ENCODE measurements at places on chromosomes 1 and 21.

DNA sequence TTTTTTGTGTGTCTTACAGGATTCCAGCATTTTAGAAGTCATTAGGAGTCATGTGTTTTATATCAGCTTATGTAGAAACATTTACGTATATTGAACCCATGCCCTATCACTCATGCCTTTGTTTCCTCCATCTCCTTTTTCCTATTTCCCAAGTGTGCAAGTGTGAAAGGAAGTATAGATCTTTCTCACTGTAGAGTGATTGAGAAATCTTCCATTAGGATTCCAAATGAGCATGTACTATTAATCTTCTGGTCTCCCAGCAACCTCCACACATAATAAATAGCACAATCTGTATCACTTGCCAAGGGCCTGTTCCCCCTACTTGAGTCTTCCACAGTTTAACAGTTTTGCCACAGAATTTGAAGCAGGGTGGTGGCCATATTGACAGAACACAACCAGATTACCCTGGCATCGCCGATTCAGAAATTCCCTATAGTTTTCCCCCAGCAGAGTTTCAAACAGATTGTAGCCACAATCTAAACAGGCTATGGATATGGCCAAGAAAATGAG, 1052.8 kb downstream of the TTLL7 start:
- DNase-seq, result no peak

GRCh38 chr1:27668121-27668807, 3.7 kb downstream of the IFI6 start:
- no peak for DNase-seq

GRCh38 chr1:197915862-197916499, 1.2 kb upstream of the LHX9 start:
- no peak for DNase-seq

DNA sequence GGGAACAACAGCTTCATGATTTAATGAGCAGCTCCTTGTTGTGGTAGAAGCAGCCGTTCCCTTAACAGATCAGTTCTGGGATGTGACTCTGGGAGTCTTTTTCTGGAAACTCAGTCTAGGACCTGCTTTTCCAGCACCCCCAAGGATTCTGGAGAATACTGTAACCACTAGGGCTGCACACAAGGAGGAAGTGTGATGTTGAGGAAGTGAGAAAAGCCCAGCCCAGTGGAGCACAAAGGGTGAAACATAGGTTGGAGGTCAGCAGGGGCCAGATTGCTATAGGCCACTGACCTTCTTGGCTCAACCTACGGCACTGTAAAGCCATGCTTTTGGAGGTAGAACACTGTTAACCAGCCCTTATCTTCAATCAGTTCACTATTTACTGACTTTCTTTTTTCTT, 10.1 kb upstream of the PLA2G5 start:
- peak; percentile 82 for DNase-seq

DNA sequence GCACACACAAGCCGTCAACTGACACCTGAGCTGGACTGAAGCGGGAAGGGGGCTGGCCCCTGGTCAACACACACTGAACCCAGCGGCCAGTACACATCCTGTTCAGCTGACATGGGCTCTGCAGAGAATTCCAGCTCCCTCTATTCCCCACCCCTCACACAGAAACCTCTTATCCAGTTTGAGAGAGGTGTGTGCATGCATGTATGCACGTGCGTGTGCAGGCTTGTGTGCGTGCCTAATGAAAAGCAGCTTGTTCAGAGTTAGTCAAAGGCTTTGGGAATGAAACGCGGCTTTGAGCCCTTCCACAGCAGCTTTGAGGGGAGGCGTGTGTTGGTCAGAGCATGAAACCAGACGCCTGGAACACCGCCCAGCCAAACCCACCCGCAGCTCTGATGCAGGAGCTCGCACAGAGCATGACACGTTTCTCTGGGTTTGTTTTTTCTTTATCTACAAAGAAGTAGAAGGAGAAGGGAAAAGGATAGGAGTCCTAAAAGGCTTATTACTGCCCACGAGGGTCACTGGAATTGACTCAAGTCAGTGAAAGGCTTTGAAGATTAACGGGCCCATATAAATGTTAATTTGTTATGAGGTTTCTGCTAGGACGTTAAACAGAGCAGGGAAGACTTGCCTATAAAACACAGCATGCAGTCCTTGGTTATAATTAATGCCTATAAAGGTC, 184.2 kb downstream of the ETS2 start:
- no peak for DNase-seq

GRCh38 chr1:197675583-197676208, 99.6 kb downstream of the DENND1B start:
- DNase-seq, result peak; percentile 30

- no peak for DNase-seq
Observed at GRCh38 chr21:26881504-26882228, 36.5 kb upstream of the ADAMTS1 start.

GRCh38 chr21:23740463-23740862, 1866.8 kb downstream of the MRPL39 start:
- no peak for DNase-seq

GRCh38 chr1:161956097-161956496, 67.6 kb downstream of the OLFML2B start:
- no peak for DNase-seq

- DNase-seq, result no peak
Observed at GRCh38 chr1:4393191-4393590, 261.2 kb upstream of the AJAP1 start.

- no peak for DNase-seq
Observed at GRCh38 chr1:201555593-201555945, 16.6 kb downstream of the NAV1 start.

DNA sequence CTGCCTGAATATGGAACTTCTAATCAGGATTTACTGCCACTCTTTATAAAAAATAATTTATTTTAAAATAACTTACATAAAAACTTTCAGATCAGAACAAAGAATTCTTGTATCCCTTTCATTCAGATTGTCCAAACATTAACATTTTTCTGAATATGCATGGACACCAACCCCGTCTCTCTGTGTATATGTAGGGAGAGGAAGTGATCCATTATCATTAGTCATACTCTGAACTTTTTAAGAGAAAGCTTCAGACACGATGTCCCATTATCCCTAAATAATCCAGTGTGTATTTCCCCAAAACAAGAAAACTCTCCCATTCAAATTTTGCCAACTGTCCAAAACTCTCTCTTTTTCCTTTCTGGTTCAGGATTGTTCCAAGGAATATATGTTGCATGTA, 122.3 kb upstream of the CXADR start:
- no peak for DNase-seq

GRCh38 chr1:61285371-61285885, 203.1 kb downstream of the NFIA start:
- DNase-seq, result no peak

DNA sequence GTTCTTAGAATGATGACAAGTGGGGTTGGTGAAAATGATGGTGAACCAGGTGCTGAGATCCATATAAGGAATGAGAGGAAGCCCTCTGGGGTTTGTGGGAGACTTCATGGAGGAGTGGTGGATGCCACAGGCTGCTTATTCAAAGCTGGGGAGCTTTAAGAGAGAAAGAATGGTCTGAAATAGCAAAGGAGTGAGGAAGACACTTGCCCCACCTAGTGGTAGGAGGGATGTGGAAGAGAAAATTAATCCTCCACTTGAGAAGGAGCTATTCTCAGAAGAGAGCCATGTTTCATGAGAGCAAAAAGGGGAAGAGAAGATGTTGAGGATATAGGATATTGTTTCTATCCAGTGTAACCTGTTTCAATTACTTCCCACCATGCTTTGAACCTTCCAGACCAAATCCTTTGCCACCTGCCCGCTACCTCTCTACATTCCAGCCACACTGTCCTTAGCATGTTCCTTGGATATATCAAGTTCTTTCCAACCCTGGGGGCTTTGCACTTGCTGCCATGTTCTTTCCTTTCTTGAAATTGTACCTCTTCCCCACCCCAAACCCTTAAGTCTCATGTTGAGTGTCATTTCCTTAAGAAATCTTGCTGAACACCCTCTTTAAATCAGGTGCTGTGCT, 19.6 kb upstream of the ZNF648 start:
- peak; percentile 55 for DNase-seq

GRCh38 chr21:38824124-38824822, 18.5 kb downstream of the ETS2 start:
- no peak for DNase-seq

GRCh38 chr21:26093122-26093521, 77.4 kb downstream of the APP start:
- DNase-seq, result no peak

DNA sequence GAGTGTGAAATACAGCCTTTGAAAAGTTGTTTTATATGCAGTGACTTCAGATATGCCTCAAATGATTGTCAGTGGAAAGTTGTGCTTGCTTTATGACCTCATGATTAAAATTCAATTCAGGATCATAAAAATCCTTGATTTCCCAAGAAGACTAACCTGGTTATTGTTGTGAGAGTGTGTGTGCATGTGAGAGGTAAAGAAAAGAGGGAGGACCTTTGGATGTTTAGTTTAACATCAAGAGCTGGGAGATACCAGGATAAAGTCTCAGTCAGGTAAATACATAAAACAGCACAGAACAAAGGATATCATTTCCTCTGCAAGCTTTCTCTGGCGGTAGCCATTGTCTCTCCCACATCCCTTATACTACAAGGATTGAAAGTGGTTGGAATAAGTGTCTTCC, 14.4 kb downstream of the BTBD8 start:
- no peak for DNase-seq

DNA sequence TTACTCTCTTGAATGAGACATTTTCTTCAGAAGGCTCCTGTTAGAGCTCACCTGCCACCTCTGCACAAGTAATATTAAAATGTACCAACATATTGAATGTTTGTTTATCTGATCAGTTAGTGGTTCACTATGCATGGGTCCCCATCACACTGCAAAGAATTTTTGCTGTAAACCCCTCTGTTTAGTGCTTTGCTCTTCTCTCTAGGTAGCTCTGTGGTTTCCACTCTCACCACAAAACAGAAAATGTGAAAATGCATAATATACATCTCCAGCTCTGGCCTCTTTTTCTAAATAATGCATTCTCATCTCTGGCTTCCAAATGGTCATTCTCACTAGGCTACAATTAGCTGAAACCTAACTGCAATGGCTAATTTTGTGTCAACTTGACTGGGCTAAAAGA, 176.7 kb downstream of the TRIM33 start:
- no peak for DNase-seq

DNA sequence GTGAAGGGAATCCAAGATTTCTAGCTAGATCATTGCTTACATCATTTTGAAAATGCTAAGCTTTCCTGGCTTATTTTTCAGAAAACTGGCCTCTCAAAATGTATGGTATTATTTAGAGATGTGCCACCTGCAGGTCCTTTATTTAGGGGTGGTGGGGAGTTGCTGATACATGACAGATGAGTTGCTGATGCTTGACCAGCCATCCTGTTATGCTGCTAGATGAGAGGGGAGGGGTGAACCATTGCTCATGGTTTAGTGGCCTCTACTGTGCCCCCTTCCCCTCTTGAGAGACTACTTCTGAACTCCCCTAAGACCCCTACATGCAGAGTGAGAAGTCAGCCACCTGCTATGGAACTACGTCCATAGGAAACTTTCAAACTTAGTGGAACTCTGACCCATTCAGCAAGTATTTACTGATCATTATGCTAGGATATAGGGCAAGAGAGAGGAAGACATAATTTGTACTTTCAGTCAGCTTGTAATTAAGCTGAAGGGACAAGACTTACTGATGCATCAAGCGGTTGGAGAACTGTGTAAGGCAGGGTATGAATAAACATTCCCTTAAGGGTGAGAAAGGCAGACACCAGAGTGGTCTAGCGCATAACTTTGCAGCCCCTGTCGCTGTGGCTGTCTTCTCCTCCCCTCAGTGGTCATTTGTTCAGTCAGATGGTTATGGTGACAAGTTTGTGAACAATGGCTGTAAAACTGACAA, 34.6 kb downstream of the SLAMF6 start:
- no peak for DNase-seq

- DNase-seq, result no peak
Observed at GRCh38 chr1:235298758-235299157, 29.2 kb downstream of the ARID4B start.

DNA sequence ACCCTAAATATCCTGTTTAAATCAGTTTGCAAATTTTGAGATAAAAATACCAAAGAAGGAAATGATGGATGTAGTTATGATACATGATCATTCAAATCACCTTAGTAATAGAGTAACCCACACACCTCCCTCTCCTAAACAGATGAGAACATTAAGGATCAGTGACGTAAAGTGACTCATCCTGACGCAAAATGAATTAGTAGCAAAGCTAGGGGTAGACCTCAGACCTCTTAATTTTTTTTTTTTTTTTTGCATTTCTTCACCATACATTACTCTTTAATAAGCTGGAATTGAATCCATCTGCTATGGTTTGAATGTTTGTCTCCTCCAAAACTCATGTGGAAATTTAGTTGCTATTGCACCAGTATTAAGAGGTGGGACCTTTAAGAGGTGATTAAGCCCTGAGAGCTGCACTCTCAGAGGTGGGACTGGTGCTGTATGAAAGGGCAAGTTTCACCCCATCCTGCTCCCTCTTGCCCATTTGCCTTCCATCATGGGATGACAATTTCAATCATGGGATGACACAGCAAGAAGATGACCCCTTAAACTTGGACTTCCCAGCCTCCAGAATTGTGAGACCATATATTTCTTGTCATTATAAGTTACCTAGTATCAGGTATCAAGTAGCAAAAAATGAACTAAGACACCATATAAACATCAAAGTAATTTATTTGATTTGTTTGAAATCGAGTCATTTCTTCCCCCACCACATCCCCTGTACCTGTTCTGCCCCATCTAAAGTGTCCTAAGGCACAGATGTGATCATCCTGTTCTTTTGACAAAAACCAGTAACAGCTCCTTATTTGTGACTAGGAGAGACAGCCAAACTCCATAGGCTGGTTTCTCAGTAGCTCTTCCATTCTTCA, 114.6 kb upstream of the DUSP10 start:
- no peak for DNase-seq

GRCh38 chr21:14114251-14114650, 96.5 kb downstream of the LIPI start:
- DNase-seq, result no peak

- DNase-seq, result peak; percentile 75
Observed at GRCh38 chr1:46179138-46180081, 3.1 kb upstream of the P3R3URF start.

DNA sequence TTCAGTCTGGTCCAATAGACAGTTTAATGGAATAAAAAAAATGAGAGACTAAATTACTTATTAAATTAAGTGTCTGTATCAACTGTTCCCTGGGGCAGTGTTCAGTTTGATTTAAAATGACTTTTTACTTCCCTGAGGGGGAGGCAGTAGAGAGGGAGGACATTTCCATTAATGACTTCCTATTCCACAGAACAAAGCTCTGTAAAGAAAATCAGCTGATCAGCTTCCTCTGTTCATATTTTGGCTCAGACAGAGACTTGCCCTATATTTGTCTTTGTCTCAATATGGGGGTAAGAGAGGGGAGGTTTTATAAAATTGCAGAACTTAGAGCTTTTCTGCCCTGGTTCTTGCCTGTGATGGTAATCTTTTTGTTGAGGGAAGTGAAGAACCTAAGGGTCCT, 8.4 kb downstream of the CFAP126 start:
- DNase-seq, result peak; percentile 92

DNA sequence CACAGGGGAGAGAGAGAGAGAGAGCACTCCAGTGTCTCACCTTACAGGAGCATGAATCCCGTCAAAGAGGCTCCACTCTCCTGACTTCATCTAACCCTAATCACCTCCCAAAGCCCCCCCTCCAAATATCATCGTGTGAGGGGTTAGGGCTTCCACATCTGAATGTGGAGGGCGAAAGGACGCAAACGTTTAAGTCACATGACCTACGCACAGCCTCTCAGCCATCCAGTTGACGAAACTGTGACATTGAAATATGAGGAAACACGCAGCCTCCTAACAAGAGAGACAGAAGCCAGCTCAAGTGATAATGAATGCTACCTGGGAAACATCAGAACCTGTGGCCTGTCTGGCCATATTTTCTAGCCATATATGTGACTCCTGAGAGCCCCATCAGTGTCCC, 63.7 kb downstream of the MATN1 start:
- no peak for DNase-seq

GRCh38 chr1:180353945-180354344, 123.9 kb downstream of the LHX4 start:
- no peak for DNase-seq

All from inflammatory macrophage (primary cell).